Ecto neural progenitor cell (in vitro differentiated cells): ENCODE measurements at places on chromosomes 11 and 22.
A peak's percentile ranks its signal among the peaks of the same experiment; 100 is the strongest.

DNA sequence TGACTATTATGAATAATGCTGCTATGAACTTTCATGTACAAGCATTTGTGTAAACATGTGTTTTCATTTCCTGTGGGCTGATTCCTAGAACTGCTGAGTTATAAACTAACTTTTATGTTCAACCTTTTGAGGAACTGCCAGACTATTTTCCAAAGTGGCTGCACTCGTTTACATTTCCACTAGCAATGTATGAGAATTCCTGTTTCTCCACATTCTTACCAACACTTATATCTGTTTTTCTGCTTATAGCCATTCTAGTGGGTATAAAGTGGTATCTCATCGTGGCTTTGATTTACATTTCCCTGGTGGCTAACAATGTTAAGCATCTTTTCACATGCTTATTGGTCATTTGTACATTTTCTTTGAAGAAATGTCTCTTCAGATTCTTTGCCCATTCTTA, 35.2 kb upstream of the SCUBE2 start:
- no peak for DNase-seq

DNA sequence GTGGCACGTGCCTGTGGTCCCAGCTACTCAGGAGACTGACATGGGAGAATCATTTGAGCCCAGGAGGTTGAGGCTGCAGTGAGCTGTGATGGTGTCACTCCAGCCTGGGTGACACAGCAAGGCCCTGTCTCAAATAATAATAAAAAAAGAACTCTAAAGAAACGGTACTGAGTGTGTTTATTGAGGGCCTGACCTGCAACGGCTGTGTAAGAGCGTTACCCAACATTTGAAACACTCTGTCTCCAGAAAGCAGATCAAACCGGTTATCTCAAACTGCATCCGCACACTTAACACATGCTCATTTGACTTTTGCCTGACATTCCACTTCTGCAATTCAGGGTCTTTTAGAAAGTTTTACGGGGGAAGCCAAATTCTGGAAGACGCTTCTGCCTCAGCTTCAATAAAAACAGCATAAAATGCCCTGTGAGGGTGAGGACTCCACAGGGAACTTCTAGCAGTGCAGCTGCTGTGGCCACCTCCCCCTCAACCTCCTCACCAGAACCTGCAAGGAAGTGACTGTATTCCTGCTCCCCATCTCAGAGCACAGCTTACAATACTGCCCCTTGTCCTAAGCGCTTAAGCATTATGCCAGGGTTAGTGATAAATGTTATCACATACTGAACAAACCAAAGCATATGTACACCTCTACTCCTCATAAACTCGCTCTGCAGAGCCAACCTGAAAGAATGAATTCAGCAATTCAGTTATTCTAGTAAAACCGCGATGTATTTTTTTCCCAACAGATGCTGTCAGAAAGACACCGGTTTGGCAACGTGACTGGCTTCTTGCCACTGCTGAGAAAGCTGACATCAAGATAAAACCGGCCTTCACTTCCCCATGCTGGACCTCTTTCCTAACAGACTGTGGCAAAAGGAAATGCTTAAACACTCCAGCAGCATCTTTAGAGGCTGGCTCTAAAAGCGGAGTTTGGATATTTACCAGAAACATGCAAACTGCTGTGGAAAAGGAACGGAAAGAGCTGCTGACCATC, 52.2 kb downstream of the PRDM10 start:
- no peak for DNase-seq

DNA sequence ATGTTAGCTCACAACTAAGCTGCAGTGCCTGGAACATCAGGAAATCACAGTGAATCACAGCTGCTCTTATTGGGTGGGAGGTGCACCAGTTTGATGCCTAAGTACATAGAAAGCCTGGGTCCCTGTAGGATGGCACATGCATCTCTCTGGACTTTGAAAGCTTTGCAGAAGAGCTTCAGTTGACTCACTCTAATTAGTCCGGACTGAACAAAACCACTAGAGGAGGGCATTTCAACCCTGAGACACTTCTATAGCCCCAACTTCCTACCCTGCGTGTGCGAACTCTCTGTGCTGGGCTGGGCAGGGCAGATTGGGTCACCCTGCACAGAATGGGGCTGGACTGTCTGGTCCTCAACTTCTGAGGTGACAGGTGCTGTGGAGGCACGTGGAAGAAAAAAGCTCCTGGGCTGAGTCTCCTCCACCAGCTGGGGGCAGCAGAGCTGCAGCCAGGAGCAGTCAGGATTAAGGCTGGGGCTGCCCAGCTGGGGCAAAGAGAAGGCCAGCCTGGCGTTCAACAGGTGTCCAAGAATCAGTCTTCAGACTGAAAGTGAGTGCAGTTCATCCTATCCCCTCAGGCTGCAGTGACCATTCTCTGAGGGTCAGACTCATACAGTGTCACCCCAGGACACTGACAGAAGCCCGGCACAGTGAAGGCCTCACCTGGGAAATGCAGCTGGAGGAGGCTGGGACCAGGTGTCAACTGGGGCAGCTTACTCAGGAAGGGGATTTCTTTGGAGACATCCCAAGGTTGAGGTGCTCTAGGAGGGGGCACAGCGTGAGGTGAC, 22.1 kb downstream of the GGTLC2 start:
- DNase-seq: peak; percentile 63

- DNase-seq: no peak
Observed at GRCh38 chr11:95659088-95659487, 130.5 kb downstream of the FAM76B start.

DNA sequence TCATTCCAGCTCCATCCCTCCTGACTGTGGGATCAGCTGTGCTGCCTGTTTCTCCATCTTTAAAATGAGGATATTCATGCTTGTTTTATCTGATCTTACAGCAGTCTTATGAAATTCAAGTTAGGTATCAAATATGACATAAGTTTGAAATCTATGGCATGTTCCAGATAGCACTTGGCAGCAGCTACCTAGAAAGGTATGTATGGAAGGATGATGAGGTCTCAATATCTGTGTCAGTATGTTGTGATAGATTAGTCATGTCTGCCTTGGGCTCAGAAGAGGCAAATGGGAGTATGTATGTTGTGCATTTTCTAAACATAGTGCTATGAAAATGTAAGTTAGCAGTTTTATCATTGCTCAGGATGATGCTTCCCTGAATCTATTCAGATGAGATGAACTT, 122.1 kb downstream of the NAV2 start:
- no peak for DNase-seq

- DNase-seq: peak; percentile 41
Observed at GRCh38 chr11:3222003-3222855, 3.6 kb upstream of the MRGPRG start.
